ENCODE measurements at places on chromosomes 11 and 22.

GRCh38 chr11:123046473-123047259, 15.3 kb downstream of the HSPA8 start:
- no peak for DNase-seq

- DNase-seq = no peak
Measured at GRCh38 chr11:117414724-117415123, 87.1 kb downstream of the CEP164 start.

DNA sequence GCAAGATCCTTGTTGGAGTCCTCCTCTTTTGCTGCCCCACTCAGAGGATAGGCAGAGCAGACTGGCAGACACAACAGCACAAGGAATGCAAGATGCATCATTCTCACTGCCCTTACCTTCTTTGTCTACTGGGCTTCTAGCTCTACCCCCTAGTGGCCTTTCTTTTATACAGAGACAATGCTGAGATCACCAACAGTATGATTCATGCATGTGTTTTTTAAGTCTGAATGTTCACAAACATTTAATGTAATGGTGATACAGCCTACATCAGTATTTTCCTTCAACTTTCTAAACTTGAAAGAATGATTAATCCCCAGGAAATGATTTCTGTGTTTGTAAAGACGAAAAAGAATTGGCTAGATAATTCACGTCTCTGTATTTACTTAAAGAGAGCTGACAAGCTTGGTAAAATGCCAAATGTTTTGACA, at the start of gene MMP10:
TSS of gene MMP10 (minus strand) at position 138 of the 428 bp plus-strand sequence. CDS start at position 101, 37 bp downstream.
- DNase-seq = no peak

DNA sequence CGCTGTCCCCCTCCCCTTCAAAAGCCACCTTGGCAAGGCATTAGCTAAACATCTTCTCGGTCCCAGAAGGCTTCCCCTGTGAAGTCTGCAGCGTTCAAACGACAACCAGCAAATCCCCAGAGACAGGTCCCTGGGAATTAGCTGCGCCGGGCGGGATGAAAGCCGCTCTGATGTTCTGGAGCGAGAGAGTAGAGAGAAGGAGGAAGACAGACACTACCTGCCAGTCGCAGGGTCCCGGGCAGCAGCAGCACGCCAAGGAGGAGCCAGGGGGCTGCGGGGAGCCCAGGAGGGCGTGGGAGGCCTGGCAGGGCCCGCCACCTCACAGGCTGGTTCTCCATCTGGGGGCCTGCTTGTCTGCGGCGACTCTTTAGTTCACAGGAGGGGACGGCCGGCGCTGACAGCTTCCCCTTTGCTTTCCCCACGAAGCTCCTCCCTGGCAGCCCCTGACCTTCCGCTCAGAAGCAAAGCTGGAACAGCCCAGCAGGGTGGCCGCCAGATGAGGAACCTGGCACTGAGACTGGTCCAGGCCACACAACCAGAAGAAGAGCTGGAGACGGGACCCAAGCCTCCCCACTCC, at the start of gene NFAM1:
TSS of gene NFAM1 (minus strand) at position 384 of the 577 bp plus-strand sequence. CDS start at position 338, 46 bp downstream.
- DNase-seq = no peak

- DNase-seq = no peak
Measured at GRCh38 chr11:3001496-3001895, 9.4 kb upstream of the NAP1L4 start.

DNA sequence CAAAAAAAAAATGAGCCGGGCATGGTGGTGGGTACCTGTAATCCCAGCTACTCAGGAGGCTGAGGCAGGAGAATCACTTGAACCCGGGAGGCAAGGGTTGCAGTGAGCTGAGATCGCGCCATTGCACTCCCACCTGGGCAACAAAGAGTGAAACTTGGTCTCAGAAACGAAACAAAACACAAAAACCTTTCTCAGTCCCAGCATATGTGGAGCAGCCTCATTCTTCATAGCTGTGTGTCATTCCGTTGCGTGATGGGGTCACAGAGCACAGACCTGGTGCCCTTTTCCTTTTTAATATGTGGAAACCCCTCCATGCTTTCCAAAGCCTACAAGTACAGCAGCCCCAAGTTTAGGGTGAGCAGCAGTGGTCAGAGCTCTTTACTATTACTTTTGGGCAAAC, 13.7 kb downstream of the PEX26 start:
- DNase-seq = no peak

- DNase-seq = no peak
Measured at GRCh38 chr11:123197711-123198110, 2.7 kb upstream of the CLMP start.

GRCh38 chr11:100887659-100888058, 200.6 kb downstream of the ARHGAP42 start:
- no peak for DNase-seq

GRCh38 chr22:42608136-42608822, 6.4 kb downstream of the POLDIP3 start:
- no peak for DNase-seq

DNA sequence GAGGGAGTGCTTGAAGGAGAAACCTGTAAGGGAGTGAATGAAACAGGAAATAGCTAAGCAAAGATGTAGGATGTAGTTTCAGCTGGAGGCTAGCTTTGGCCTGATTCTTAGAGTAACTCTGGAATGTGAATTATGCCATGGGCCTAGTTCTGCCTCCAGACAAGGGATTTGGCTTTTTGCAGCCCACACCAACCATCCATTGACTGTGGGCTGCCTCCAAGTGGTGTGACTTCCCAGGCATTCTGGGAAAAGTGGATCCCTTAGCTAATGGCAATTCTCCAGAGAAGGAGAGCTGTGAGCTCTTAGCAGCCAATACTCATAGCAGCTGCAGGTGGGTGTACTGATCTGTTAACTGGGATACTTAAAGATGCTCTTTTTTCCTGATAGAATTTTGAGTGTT, 2.0 kb upstream of the OR9I1 start:
- DNase-seq = no peak

DNA sequence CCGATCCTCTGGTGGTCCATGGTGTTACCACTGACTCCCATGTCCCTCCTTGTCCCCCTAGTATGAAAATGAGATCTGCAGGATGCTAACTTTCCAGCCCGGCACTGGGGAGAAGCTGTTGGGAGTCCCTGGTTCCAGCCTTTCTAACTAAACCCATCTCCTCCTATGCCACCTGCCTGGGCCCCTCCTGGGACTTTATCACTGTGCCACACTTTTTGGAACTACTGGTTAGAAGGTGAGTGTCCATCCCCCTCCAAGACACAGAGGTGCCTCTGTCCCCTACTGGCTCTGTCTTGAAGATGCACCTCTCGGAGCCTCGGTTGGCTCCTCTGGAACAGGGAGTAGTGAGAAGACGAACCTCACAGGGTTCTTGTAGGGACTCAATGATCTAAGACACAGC, at the start of gene RGL4:
TSS of gene RGL4 (plus strand) at position 301 of the 400 bp plus-strand sequence. CDS start 1,018 bp downstream, outside the sequence.
- no peak for DNase-seq

- no peak for DNase-seq
Measured at GRCh38 chr11:115036406-115037180, 358.3 kb downstream of the NXPE2 start.

Data from epithelial cell of proximal tubule (primary cell).